Mesenteric fat pad (tissue), 1 donor: ENCODE measurements at places on chromosomes 7 and 10. TPM values are rescaled to one million over a fixed set of nuclear protein-coding genes. Genes with fewer than 3 reads are reported as not detected.

CUZD1 gene
- total RNA-seq, result 0.51 TPM

PDE6C gene
- total RNA-seq, result not detected

OR6B1 gene
- not detected for total RNA-seq

DNA sequence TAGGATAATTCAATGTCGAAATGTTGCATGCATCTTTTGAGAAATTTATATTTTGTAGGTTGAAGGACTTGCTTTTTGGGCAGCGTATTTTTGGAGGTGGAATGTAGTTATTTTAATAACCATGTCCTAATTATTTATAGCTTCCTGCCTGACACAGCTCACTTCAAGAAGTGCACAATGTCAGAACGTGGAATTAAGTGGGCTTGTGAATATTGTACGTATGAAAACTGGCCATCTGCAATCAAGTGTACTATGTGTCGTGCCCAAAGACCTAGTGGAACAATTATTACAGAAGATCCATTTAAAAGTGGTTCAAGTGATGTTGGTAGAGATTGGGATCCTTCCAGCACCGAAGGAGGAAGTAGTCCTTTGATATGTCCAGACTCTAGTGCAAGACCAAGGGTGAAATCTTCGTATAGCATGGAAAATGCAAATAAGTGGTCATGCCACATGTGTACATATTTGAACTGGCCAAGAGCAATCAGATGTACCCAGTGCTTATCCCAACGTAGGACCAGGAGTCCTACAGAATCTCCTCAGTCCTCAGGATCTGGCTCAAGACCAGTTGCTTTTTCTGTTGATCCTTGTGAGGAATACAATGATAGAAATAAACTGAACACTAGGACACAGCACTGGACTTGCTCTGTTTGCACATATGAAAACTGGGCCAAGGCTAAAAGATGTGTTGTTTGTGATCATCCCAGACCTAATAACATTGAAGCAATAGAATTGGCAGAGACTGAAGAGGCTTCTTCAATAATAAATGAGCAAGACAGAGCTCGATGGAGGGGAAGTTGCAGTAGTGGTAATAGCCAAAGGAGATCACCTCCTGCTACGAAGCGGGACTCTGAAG, 620 bp downstream of the ZRANB1 start:
- DNase-seq, result no peak

- DNase-seq, result no peak
These were observed 91.5 kb downstream of the FAM53B start for GRCh38 chr10:124652701-124653100.

- DNase-seq, result no peak
These were observed 138.8 kb downstream of the ZEB1 start for GRCh38 chr10:31457858-31458257.

- DNase-seq, result no peak
These were observed 75.6 kb downstream of the CCDC6 start for GRCh38 chr10:59830601-59831259.

DNA sequence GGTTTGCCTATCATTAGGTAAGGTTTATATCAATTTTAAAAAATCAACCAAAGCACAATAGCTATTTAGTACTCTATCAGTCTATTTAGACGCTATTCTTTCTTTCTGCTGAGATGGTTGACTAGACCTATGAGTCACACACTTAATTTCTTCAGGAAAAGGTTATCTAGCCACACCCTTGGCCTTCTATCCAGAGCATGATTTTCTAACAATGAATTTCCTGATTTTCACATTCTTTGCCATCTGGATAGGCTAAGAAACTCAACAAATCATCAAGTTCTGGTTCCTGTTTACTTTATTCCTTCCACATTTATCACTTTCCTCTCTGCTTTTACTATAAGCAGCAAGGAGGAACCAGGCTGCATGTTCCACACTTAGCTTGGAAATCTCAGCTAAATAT, 8.1 kb downstream of the PRPS1L1 start:
- DNase-seq, result no peak

GRCh38 chr7:43535031-43535451, 47.9 kb upstream of the STK17A start:
- DNase-seq, result no peak

- no peak for DNase-seq
These were observed 83.6 kb upstream of the CACUL1 start for GRCh38 chr10:118838364-118838763.

DNA sequence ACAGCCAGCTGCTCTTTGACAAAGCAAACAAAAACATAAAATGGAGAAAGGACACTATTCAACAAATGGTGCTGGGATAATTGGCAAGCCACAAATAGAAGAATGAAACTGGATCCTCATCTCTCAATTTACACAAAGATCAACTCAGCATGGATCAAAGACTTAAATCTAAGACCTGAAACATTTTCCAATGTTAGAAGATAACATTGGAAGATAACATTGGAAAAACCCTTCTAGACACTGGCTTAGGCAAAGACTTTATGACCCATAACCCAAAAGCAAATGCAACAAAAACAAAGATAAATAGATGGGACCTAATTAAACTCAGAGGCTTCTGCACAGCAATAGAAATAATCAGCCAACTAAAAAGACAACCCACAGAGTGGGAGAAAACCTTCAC, 425.7 kb upstream of the SEMA3D start:
- no peak for DNase-seq

- peak; percentile 93 for DNase-seq
These were observed 538 bp downstream of the TRIM8 start for GRCh38 chr10:102644646-102645387.

DNA sequence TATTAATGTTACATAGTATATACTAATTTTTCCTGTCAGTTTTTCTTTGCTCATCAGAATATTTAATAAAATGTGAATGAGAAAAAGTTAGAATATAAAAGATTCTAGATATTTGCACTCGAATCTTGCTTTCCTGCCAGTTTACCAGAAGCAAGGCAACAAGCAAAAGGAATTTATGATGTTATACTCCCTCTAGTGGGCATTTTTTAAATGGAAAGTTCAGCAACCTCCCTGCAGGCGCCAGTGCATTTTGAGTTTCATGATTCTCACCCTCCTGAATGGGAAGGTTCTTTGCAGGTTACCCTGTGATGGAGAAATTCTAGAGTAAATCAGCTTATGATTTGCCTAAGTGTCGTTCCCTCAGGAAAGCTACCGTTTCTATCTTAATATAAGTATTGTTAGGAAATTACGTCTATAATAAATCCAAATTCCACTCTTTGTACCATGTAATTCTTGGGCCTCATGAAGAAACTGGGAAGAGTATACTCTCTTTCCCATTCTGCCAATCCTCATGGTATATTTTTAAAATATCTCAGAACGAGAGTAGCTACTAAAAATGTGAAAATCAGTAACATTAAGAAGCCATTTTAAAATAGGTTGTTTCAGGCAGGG, 350.0 kb downstream of the CRPPA start:
- no peak for DNase-seq
